ENCODE measurements at places on chromosomes 5 and 9.

DNA sequence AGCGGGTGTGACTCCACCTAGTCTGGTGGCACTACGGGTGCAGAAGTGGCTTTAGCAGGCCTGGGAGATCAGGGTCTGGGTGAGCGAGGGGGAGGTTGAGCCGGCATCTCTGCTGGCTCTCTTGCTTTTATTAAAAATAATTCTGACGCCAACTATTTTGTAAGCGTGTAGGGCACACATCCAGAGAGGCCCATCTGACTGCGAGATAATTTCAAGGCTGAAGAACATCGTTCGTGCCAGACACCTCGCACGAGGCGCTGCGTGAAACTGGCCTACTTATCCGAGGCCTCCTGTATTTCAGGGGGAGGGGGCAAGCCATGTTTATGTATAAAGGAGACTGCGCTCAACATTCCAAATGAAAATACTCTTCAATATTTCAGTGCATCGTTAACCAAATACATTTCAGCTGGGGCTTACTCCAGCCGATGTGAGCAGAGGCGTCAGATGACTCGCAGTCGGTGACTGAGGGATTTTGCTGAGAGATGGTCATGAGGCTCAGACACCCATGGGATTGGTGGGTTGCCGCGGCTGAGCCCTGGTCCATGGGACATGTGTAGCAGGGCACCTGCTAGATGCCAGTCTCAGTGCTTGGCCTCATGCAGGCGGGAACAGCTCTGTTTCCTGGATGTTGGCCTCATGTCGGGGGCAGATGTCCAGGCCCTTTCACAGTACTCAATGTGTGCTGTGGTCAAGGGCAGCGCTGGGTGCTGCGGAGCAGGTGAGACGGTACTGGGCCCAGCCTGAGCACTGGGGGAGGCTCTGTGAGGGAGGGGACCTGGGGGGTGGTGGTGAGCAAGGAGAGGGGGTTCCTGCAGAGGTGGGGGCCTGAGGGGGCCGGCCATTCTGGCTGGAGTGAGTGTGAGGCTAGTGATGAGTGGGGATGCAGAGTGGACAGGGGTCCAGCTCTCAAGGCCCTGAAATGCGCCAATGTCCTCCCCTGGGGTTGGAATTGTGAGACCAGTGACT lies 201.5 kb downstream of the DAB2IP start:
- DNase-seq = no peak

GRCh38 chr9:116380496-116380995 lies 227.0 kb downstream of the PAPPA start:
- no peak for DNase-seq

DNA sequence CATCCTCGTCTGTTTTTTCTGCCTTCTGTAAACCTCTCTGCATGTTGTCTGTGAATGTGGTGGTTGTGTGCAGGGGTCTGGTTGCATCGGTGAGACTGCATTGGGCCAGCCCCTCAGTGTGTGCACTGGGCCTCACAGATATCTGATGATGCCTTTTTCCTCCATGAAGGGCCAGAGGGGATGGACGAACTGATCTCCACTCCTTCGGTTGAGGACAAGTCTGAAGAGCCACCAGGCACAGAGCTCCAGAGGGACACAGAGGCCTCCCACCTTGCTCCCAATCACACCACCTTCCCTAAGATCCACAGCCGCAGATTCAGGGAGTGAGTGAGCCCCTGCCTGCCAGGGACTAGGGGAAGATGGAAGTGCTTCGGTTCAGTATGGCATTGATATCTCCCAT lies 31.3 kb downstream of the SECISBP2 start:
- DNase-seq = no peak

DNA sequence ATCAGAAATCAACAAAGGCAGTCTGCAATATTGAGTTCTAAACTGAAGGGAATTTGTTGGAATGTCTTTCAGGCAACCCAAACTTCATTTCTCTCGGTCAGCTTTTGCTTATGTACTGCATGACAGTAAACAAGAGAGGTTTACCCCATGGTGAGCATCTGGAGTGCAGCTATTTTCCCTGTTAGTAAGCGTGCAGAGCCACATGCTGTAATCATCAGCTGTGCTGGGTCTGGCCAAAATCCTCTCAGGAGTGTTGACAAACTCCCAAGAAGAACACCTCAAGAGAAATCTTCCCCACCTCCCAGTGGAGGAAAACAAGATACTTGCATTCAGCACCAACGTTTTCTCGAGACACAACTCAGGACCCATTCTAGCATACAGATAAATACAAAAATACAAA lies 83.6 kb upstream of the ADAMTSL1 start:
- DNase-seq = no peak

- no peak for DNase-seq
Observed at GRCh38 chr9:115998666-115999065, 154.9 kb upstream of the PAPPA start.

GRCh38 chr5:151406322-151406947 lies 41.0 kb upstream of the SLC36A1 start:
- no peak for DNase-seq

DNA sequence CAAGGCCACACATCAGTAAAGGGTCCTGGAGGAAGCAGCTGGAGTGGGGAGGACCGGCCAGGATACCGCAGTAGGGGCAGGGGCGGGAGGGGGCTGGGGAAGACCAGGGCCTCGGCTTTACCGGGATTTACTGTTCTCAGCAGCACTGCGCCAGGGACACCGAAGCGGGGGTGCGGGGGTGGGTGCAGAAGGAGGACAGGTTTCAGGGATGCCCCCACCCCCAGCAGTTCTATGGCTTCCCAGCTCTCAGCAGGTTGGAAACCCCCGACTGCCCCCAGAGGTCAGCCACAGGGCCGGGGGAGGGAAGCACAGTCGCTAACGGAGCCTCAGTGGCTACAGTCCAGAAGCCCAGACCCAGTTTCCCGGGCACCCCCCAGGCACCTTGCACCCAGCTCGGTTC lies 21.3 kb downstream of the NR5A1 start:
- DNase-seq = no peak

- no peak for DNase-seq
Observed at GRCh38 chr5:5159282-5160103, 19.4 kb downstream of the ADAMTS16 start.

- DNase-seq = peak; percentile 42
Observed at GRCh38 chr5:142145106-142145900, 36.7 kb downstream of the NDFIP1 start.

GRCh38 chr5:134418958-134419357 lies 7.3 kb upstream of the CDKN2AIPNL start:
- DNase-seq = no peak

- no peak for DNase-seq
Observed at GRCh38 chr9:133527444-133527920, 2.7 kb upstream of the MYMK start.

- DNase-seq = no peak
Observed at GRCh38 chr5:1669276-1670155, 130.1 kb downstream of the MRPL36 start.

DNA sequence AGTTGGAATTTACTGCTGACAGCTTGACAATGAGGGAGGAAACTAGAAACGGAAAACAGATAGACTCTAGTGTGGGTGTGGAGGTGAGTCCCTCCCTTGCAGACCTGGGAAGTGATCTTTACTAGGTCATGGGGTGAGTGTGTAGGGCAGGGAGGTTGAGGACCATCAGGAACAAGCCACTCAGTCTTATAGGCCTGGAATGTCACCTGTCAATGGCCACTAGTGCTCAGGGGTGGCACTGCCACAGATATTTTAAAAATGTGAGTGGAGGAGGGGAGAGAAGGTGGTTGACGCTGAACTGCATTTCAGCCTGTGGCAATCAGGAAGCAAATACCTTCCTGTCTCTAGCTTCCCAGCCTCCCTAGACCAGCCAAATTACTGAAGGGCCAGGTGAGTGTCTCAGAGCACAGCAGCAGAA lies 9.0 kb downstream of the OR2S2 start:
- DNase-seq = no peak

- DNase-seq = no peak
Observed at GRCh38 chr9:90169490-90169889, 473.1 kb downstream of the DIRAS2 start.

DNA sequence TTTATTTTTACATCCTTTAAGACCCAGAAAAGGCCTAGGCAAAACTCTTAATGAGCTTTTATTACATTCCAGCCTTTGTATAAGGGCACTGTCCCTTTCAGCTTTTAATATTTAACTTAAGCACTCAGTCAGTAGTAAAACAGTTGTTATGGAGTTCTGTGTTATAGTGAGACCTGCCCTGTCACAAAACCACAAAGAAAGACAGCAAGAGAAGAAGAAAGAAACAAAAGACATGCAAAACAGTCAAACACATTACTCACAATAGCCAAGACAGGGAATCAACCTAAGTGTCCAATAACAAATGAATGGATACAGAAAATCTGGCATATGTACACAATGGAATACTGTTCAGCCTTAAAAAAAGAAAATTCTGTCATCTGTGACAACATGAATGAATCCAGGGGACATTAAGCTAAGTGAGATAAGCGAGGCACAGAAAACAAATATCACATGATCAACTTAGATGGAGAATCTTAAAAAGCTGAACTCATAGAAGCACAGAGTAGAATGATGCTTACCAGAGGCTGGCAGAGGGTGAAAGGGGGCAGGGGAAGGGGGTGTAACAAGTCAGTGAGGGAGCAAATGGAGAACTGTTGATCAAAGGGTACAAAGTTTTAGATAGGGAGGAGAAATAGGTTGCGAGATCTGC lies 63.8 kb upstream of the CCNG1 start:
- no peak for DNase-seq

- DNase-seq = no peak
Observed at GRCh38 chr5:170510559-170510958, 6.7 kb downstream of the KCNIP1 start.

GRCh38 chr5:156450778-156451177 lies 123.8 kb downstream of the SGCD start:
- no peak for DNase-seq

DNA sequence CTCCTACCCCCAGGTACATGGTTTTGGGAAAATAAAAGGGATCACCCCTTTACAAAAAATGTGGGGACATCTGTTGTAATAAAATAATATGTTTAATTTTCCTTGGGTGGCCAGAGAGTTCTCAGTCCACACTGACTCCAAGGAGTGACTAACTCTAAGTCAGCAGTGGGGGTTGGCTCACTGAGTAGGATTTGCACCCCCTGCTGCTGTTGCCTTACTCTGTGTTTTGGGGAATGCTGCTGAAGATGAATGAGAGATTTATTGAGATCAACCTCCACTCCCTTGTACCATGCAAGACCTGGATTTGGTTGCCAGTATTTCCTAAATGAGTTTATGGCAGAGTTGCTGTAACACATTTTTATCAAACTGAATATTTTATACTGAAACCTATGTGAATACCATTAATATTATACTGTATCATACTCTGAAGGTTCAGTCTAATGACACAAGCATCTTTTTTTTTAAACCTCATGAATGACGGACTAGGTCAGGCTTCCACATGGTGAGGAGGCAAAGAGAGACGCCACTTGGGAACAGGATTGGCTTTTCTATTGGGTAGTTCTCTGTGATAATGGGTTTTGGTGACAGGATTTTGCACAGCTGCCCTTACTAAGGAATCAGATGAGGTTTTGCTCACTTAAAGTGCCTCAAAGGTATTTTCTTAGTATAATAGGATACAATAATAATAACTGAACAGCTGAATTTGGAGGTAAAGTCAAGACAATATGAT lies 121.3 kb upstream of the OSMR start:
- DNase-seq = no peak
